Adipocyte (in vitro differentiated cells): ENCODE measurements at places on chromosomes 1 and 21.

DNA sequence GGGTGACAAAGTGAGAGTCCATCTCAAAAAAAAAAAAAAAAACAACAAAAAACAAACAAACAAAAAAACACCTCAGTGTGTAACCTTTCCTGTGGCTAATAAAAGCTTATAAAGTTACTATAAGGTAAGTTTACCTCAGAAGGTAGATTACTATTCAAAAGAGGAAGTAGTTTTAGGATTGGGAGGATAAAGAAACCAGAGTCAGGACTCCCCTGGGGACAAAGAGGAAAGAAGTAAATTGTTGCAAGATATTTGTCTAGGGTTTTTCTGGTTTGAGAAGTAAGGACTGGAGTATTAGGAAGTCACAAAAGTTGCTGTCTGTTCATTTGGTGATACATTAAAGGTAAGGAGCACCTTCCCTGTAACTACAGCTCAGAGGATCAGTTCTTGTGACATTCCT lies 23.8 kb upstream of the CENPF start:
- DNase-seq: no peak

- DNase-seq: peak; percentile 42
Observed at GRCh38 chr1:151540982-151541377, 871 bp downstream of the TUFT1 start.

- peak; percentile 15 for DNase-seq
Observed at GRCh38 chr1:30087465-30087864, 635.9 kb downstream of the MATN1 start.

DNA sequence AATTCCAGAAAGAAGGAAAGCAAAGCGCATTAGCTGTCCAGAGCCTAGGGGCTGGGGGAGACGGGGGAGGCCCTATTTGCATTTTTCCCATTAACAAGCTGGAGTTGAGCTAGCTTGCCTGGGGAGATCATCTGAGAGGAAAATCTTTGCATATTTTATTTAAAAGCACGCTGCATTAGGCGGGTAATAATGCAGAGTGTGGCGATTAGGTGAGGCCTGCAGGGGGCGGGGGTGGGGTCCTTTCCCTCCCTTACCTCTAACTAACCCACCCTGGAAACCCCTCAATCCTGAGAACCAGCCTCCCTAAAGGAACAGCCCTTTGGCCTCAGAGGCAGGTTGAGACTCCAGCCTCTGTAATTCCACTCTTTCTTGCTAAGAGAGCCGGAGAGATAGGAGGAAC lies 16.2 kb downstream of the C1orf216 start:
- no peak for DNase-seq

DNA sequence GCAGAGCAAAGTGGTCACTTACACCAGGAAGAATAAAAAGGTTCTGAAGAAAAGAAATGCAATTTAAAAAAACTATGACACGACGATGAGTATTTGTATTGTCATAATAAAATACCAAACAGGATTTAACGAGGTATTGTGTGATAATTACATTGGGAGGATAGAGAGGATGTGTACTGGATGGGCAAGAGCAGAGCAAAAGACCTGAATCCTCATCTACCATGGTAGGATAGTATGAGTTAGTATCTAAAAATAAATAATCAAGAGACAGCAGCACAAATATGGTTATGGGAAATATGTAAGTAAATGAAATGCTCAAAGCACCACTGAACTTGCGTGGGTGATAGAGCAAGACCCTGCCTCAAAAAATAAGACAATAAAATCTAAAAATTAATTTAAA lies 162.6 kb downstream of the CDC42BPA start:
- DNase-seq: no peak

- DNase-seq: peak; percentile 91
Observed at GRCh38 chr1:16348414-16349182, 3.7 kb downstream of the FBXO42 start.

GRCh38 chr21:38255571-38256117 lies 1.1 kb upstream of the KCNJ15 start:
- DNase-seq: no peak

GRCh38 chr1:8026153-8026975 lies at the start of gene ERRFI1:
Gene ERRFI1 (minus strand): TSS chr1:8026309. CDS start chr1:8015619, 10,690 bp downstream.
- peak; percentile 97 for DNase-seq

DNA sequence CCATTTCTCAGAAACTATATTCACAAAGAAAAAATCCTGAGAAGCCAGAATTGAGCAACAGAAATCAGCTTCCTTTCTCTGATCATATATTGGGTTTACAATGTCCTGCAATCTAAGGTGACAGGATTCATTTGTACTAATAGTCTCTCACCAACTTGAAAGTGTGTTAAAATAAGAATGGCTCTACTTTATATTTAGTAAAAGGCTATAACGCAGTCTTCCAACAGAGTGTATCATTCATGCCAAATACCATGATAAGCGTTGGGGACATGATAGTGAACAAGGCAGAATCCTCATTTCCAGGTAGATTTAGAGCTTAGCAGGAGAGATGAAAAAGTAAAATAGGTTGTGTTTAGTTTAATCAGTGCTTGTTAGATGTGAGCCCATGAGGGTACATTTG lies 519.2 kb upstream of the ZRANB2 start:
- DNase-seq: no peak
